ENCODE measurements at places on chromosomes 7 and 10.
A peak's percentile ranks its signal among the peaks of the same experiment; 100 is the strongest.

GRCh38 chr10:77315496-77316129 is 322.0 kb downstream of the KCNMA1 start:
- no peak for DNase-seq

- no peak for DNase-seq
These were observed at the start of gene HOXA3 for GRCh38 chr7:27151931-27152815. Gene HOXA3 (minus strand): TSS chr7:27152583. CDS start chr7:27110640, 41,943 bp downstream.

DNA sequence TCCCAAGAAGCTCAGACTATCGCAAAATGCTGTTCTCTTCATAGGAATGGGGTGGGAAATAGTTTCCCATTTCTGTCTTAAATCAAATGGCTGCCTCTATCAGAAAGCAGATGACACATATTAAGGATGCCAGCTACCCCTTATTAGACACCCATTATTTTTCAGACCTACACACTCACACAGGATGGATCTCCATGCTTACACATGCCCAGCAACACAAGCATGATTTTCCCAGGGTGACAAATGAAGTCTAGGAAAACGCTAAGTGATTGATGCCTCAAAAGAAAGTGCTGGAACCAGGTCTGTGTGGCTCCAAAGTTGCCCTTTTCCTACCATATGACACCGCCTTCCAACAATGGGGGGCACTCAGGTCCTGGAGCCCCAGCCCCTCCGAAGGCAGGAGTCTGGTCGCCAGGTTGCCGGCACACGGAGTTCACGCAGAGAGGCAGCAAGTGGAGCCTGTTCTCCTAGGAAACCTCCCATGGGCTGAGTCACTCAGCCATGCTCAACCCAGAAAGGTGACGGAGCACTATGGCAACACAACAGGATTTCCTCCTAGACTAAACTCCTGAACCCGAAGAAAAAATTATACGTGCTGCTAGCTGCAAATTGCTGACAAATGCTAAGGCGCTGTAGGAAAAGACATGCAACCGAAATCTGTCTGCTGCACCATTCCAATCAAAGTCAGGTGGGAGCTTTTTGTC is 19.8 kb downstream of the VOPP1 start:
- DNase-seq = no peak

DNA sequence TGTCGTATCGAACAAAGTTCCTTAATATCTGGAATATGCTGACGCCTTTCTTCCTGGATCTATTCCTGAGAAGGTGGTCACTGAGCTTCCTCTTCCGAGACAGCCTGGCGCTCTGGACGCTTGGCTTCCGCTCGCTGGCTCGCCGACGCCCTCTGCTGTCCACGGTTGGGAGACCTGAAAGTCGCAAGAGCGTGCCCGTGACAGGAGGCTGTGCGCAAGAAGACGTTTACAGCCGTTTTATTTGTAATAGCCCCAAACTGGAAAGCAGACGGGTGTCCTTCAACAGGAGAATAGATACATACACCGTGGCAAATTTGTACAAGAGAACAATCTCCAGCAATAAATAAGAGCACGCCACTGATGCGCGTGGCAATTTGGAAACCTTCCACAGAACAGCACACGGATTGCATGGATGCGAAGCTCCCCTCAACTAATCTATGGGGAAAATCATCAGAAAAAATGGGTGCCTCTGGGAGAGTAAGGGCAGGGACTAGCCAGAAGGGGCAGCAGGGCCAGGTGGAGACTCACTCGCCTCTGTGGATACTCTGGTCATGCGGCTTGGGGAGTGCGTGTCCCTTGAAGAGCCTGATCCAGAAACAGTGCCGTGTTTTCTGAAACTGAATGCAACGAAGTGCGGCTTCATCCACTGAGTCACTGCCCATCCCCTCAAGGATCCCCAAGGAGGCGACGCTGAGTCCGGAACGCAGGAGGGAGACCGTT is 41.5 kb upstream of the BNIP3 start:
- DNase-seq = peak; percentile 77

- DNase-seq = no peak
These were observed 87.4 kb downstream of the ZNF467 start for GRCh38 chr7:149686011-149686410.
